ENCODE measurements at places on chromosomes 4 and X.

GRCh38 chr4:119692001-119692400, 63.4 kb upstream of the PDE5A start:
- no peak for DNase-seq

- no peak for DNase-seq
Measured at GRCh38 chr4:99144587-99144986, 490 bp upstream of the ADH4 start.

DNA sequence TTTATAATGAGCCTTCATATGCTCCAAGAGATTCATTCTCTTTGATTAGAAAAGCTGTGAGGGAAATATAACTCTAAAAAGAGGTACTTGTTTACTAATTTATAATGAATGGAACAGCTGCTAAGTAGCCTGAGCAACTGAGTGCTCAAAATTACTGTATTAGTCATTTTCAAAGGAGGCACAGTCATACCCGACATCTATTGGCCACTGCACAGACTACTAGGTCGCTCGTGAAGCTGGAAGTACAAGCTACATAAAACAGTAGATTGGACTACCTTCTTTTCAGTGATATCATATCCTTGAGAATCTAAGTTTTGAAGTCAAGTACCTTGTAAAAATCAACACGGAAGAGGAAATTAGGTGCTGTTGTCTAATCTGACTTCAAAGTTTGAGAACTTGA, 52.0 kb upstream of the GLRB start:
- DNase-seq = no peak

GRCh38 chr4:116878280-116878679, 207.1 kb downstream of the TRAM1L1 start:
- DNase-seq = no peak

GRCh38 chr4:82501154-82501442, 60.7 kb downstream of the TMEM150C start:
- DNase-seq = no peak

- no peak for DNase-seq
Measured at GRCh38 chrX:108359806-108360602, 78.2 kb downstream of the COL4A6 start.

GRCh38 chr4:89022426-89023128, 34.4 kb downstream of the FAM13A start:
- DNase-seq = no peak

- DNase-seq = no peak
Measured at GRCh38 chr4:18894928-18895327, 873.4 kb upstream of the LCORL start.

- DNase-seq = no peak
Measured at GRCh38 chr4:8362483-8362882, 78.0 kb downstream of the ACOX3 start.

DNA sequence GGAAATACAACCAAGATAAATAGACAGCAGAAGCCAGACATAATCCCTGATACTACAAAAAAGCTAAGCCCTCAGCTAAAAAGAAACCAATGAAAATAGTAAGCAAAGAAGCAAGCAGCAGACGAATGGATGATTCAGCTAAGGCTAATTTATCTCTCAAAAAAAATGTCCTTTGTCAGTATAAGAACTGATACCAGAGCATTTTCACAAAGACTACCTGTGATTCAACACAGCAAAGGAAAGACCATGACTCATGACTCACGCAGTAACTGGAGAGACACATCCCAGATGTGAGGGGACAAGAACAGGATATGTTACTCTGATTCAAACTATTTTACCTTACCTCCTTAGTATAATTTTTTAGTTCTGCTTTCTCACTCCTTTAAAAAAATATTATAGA, 22.7 kb upstream of the TMPRSS11F start:
- DNase-seq = peak; percentile 51

DNA sequence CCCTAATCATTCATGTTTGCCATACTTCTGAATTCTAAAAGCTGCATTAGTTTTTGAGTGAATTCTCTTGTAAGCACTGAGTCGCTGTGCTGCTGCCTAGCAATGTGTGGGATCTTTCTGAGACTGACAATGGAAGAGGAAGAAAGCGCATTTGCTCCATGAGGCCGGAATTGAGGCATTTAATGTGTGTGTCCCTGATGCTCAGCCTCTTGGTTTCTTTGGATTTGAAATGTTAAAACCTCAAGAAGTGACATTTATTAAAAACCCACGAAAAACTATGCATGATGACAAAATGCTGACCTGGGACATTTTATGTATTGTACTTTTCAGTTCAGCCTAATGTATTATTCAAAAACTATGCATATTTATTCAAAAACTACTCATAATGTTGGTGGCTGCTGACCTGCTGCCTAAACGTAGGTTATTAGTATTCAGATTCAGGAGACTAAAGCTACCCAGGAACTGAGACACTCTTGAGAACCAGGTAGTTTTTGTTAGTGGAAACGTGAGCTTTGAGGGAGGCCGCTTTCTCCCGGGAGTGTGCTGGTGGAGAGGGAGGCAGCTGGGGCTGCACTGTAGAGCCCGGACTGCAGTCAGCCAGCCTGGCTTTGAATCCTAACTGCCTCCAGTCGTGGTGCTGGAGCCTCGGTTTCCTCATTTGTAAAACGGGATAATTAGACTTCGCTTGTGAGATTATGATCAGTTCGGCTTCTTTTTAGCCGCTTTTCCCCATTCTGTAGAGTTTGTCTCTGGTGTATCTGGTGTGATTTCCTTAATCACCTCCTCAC, 11.3 kb downstream of the RGS12 start:
- DNase-seq = no peak

DNA sequence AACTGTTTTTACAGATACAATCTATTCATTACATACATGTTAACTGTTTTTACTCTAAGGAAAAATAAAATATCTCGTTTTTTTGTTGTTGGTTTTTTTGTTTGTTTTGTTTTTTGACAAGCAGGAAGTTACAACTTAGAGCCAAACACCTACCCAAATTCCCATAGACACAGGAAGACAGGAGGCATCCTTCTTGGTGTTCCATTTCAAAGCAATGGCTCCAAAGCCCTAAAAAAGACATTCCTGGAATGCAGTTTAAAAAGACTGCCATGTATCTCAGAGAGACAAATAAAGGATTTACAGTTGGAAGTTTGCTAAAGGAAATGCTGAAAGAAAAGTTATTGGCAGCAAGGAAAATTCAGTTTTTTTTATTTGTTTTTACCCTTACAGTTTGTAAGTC, 16.7 kb downstream of the ETFDH start:
- DNase-seq = no peak

DNA sequence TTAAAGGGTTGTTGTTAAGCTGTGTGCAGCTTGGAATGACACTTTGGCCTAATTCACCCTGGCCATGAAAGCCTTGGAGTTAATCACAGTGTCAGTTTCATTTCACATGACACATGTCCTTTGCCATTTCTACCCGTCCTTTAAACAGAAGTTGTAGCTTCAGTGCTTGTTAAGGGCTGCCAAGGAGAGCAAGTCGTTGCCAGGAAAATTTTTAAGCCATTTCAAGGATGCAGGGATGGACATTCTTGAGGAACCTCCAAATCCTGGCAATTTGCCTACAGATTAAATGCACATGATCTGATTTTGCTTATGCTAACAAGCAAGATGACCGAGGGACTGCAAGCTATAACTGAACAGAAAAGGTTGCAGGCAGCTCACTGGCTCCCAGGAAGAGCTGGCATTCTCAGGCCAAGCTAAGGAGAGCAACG, 40.5 kb downstream of the SETD7 start:
- no peak for DNase-seq

DNA sequence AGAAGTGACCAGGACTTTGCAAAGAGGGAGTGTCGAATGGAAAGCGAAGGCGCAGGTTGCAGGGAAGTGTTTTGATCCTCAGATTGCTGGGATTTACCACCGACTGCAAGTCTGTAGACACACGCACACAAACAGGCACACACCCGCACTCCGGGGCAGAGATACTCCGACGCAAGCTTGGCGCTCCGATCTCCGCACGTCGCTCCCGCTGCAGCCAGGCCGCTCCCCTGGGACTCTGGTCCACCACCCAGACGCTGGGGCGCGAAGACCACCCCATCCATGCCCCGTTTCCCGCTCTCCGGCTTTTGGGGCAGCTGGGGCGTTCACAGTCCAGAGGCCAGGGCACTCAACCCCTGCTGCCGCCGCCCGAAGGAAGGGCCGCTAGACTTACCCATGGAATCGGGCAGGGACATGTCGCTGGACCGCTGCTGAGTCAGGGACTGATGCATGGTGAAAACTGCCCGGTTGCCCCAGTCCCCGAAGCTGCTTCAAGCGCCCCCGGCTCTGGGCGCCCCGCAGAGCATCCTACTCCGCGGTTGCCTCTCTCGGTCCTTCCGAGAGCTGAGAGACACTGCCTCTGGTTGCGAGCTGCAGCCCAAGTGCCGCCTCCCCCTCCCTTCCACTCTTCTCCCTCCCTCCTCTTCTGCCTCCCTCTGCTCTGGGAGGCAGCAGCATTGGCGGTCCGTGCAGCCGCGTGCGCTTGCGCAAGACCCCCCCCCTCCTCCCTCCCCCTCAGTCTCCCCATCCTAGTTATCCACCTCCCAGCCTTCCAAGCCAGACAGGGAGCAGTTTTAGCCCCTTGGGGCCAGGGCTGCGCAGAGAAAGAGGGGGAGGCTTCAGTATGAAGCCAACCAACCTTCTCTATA, at the start of gene TMEM255A:
TSS of gene TMEM255A (minus strand) at position 601 of the 866 bp plus-strand sequence. CDS start at position 449, 152 bp downstream.
- DNase-seq = no peak

DNA sequence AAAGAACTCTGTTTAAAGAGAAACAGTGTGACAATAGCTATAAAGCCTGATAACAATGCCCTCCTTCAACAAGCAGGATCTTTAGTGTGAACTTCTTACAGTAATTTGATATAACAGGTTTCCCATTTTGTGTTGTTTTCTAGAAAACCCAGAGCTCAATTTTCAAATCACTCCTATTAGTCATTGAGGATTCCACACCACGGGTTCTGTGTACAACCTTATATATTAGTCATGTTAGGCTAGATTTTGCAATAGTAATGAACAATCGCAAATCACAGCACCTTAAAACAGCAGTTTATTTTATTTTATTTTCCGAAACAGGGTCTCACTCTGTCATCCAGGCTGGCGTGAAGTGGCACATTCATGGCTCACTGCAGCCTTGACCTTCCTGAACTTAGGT, 1020.9 kb upstream of the INTU start:
- no peak for DNase-seq

DNA sequence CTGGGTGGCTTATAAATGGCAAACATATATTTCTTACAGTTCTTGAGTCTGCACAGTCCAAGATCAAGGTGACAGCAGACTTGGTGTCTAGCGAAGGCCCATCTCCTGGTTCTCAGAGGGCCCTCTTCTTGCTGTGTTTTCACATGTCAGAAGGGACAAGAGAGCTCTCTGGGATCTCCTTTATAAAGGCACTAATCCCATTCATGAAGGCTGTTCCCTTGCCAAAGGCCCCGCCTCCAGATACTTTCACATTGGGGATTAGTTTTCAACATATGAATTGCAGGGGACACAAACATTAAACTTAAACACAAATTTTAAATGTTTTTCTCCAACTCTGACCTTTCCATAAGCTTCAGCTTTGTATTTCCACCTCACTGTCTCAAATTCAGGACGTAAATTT, 1135.0 kb upstream of the TENM3 start:
- no peak for DNase-seq

DNA sequence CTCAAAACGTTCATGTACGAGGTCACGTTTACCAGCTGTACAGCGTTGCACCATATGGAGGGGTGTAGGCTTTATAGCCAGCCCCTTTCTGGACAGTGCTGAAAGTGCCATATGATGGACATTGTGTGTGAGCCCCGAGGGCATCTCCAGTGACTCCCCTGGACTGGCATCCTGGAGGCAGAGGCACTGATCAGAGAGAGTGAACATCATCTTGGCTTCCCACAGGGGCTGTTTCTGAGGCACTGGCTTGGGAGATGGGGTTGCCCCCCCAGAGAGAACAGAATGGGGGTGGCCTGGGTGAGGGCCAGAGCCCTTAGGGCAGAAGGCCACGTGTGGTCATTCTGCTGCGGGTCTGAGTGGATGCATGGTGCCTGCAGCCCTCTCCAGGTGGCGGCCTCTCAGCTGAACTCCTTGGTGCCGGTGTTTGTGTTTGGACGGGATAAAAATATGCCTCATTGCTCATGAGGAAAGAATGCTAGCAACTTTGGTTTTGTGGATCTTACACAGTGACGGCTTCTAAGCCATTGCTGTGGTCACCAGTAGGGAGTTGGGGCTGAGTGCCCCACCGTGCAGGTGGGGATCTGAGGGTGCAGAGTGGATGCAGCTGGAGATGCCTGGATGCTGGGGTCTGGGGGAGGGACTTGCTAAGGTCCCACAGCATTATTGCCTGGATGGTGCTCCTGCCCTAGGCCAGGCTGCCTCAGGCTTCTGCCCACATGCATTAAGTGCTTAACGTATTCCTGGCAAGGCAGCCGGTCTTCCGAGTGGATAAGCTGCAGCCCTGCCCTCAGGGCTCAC, 3.4 kb downstream of the WFS1 start:
- DNase-seq = peak; percentile 35
